Nasal cavity respiratory epithelium epithelial cell of viscerocranial mucosa (primary cell): ENCODE measurements at places on chromosomes 1 and 21. TPM values are rescaled to one million over a fixed set of nuclear protein-coding genes. Genes with fewer than 3 reads are reported as not detected.

Gene REG4
- total RNA-seq: not detected in 2 replicates

Gene FH
- total RNA-seq: 56.7 and 58.4 TPM in 2 replicates

Gene LIN28A
- not detected in 2 replicates for total RNA-seq

Gene CFHR1
- total RNA-seq: not detected in 2 replicates

Gene RYR2
- total RNA-seq: under 0.01 TPM in 1 of 2 replicates, not detected in the other

Gene OR2L8
- not detected in 2 replicates for total RNA-seq

Gene KNCN
- total RNA-seq: not detected in 2 replicates

Gene INSRR
- total RNA-seq: not detected in 2 replicates

Gene FAM78B
- total RNA-seq: under 0.01 and 0.28 TPM in 2 replicates

Gene LRRC39
- under 0.01 and 0.43 TPM in 2 replicates for total RNA-seq

Gene EXTL1
- total RNA-seq: under 0.01 TPM in 1 of 2 replicates, not detected in the other

Gene UTS2
- total RNA-seq: 0.21 TPM in 1 of 2 replicates, not detected in the other
